ENCODE measurements at places on chromosomes 13 and 19.

GRCh38 chr19:46195104-46195503, 34.4 kb upstream of the IGFL1 start:
- DNase-seq = no peak

DNA sequence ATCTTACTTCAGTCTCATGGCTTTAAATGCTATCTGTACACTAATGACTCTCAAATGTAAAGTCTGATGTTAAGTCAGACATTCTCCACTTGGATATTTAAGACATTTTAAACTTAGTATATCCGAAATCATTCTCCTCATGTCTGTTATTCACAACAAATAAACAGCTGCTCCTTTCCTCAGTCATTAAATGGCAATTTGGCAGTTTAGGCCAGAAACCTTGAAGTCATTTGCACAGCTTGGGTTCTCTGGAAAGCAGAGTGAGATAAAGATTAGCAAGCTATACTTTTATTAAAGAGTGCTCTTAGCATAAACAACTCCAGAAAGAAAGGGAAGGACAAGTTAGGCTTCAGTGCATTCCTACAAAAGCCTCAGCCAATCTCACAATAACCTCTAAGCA, 53.7 kb downstream of the DNAJC15 start:
- DNase-seq = no peak

DNA sequence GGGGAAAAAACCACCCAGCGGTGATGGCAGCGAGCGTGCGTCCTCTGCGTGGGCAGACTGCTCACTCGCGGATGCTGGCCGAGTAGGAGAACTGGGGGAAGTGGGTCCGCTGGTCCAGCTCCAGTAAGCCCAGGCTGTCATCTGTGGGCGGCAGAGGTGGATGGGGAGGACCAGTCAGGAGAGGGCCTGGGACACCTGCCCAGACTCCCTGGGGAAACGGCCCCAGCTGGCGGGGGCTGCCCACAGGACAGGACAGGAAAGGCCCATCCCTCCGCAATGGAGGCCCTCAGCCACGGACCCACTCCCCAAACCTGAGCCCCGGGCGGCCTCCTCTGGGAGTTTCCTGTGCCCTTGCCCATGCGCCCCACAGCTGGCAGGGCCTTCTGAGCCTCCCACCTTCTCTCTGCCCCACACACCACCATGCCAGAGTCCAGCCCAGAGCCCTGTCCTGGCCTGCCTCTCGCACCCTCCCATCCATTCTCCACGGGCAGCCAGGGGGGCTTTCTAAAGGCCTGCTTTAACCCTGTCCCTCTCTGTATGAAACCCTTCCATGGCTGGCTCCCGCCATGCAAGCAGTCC, 7.4 kb upstream of the CCNP start:
- DNase-seq = no peak

DNA sequence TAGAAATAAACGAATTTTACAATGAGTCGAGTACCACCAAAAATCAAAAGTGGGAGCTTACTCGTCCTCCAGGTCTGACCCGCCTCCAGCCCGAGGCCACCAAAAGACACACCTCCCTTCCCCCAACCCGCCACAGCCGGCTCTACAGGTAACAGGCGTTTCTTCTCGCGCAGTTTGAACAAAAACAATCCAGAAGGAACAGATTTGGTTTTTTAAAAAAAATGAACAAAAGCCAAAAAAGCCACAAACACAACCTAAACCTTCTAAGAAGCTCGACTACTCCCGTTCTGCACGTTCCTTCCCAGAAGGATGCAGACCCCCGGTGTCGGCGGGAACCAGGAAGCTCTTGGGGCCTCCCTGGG, 671 bp downstream of the ZDHHC20 start:
- DNase-seq = peak; percentile 69

- DNase-seq = no peak
These were observed 6.9 kb downstream of the ZNF490 start for GRCh38 chr19:12603714-12604113.
